Stimulated activated CD4-positive, alpha-beta T cell treated with anti-CD3 and anti-CD28 coated beads, Interleukin-1b, Interleukin-23, amount 100 ng/mL, for 1 hour (primary cell): ENCODE measurements at places on chromosomes 11 and 22.

GRCh38 chr11:587978-588380, 11.7 kb downstream of the PHRF1 start:
- peak; percentile 20 for DNase-seq

DNA sequence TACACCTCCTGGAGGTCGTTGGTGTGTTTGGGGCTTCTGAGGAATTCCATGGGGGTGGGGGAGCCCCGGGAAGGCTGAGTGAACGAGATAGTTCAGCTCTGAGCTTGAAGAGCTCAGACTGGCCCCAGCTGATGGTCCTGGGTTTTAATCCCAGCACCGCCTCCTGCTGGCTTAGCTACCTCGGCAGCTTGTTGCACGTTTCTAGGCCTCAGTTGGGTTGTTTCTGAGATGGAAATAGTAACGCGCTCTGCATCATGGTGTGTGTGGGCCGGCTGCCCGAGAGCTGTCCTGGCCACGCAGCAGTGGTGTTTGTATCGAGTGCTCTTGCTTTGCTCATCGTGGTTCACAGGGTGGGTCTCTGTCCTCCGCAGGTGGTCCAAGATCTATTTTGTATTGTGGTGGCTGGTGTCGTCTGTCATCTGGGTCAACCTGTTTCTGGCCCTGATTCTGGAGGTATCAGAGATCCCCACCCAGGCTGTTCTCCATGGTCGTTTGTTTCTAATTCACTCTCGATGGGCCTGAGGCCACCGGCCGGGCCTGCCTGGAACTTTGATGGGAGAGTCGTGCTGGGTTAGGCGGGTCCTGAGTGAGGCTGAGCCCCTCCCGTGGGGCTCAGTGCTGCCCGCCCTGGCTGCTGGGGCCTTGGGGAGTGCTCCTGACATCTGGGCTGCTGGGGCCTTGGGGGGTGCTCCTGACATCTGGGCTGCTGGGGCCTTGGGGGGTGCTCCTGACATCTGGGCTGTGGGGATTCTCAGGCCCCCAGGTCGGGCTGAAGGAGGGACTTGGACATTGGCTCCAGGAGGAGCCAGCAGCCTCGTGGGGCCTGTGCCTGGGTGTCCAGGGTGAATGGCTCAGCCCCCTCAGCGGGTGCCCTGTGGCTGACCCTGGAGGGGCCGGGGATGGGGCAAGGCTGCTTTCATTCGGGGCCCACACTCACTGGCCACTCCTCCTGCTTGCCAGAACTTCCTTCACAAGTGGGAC, 37.7 kb downstream of the TPCN2 start:
- DNase-seq = no peak

- DNase-seq = peak; percentile 65
Measured at GRCh38 chr11:122743949-122744348, 88.4 kb downstream of the UBASH3B start.

DNA sequence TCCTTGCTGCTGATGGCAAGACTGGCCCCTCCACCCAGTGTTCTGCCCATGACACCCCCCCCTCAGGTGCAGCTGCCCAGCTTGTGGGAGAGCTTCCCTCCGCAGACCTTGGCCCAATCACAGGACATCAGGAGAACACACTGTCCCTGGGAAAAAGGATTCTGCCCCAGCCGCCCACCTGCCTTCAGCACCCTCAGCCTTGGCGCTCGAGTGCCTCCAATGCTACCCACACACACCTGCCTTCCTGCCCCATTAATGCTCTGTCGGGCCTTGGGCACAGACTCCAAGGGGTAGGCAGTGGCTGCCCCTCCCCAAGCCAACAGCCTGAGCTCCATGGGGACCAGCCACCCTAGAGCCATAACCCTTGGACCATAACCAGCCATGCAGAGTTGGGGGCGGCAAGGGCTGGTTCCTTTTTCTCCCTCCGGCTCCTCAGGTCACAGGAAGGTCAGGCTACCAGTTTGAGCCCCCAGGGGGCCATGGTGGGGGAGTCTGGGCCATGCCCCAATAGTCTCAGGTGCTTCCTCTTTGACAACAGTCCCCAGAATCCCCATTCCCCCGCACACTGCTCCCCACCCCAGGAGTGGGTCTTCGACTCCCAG, 1.3 kb upstream of the ZNF70 start:
- no peak for DNase-seq

DNA sequence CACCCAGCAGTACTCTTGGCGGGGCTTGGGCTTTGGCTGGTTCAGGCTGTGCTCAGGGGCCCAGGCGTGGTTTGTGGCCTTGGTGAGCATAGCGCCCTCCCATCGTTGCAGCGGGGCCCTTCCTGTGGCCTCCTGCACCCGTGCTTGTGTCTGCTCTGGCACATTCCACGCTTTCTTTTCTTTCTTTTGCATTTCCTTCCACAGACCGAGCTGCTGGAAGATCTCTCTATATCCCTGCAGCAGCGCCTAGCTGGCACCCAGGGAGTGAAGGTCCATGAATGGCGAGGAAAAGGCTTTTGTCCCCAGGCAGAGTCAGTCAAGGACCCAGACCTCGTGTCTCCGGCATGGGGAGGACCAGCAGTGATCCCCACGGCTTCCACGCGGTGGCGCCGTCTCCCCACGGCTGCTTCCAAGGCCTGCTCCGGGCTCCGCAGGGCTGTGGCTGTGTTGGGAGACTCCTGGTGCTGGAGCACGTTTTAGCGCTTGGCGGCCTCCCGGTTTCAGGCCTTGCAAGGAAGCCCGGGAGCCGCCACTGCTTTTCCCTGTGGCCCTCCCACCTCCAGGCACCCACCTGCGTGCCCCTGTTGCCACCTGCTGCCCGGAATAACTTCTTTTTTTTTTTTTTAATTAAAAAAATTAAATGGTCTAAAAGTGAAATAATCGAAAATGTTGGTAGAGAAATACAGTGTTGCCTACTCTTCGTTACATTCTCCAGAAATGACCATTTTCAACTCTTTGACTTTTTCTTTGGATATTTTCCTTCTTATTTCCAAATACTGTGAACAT, 28.5 kb downstream of the GLB1L2 start:
- DNase-seq = peak; percentile 39

GRCh38 chr22:40414311-40414710, 43.9 kb downstream of the SGSM3 start:
- no peak for DNase-seq

DNA sequence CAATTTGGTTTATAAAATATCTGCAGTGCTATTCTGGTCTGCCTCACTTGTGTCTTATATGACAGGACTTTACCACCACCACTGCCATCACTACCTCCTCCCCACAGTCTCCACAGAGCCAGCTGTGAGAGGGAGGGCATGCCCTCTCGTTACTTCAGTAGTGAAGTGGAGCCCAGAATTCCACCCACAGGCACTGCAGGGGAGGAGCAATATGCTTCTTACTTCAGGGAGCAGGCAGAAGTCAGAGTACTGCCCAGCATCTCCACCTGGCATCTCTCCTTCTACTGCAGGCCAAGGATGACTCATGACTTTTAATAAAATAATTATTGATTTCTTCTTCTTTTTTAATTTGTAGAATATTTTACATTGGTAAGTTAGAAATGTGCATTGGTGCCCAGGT, 255.5 kb downstream of the DYNC2H1 start:
- DNase-seq = no peak

GRCh38 chr11:115377882-115378296, 126.3 kb downstream of the CADM1 start:
- no peak for DNase-seq

GRCh38 chr11:86438685-86439084, 64.0 kb downstream of the CCDC81 start:
- no peak for DNase-seq

DNA sequence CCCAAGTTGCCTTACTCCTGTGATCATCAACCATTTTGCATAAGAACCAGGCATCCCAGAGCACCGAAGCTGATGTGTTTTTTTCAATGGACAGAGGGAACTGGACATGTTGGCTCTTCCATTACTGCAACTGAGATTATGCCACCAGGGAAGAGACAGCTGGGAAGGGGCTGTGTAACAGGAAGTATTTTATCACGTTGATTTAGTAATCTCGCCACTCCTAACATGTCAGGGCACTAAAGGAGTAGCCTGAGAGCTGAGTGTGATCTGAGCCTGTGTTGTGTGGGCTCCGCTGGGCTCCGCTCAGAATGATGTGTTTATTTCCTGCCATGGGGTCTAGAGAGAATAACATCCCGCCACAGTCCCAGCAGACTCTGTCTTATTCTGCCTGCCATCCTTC, 165.4 kb downstream of the GRIK4 start:
- DNase-seq = no peak

DNA sequence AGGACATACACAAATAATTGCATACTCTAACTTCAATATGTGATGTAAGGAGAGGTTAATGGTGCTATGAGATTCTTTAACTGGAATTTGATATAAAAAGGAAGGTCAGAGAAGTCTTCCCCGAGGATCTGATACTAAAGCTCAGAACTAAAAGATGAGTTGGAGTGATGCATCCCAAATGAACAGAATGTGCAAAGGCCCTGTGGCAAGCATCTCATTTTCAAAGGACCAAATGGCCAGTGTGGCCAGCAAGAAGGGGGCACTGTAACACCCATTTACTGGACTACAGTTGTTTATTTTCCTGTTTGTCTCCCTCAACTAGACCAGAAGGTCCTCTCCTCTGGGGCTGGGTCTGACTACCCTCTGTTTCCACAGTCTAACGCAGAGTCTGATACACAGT, 114.9 kb upstream of the ASPHD2 start:
- no peak for DNase-seq

DNA sequence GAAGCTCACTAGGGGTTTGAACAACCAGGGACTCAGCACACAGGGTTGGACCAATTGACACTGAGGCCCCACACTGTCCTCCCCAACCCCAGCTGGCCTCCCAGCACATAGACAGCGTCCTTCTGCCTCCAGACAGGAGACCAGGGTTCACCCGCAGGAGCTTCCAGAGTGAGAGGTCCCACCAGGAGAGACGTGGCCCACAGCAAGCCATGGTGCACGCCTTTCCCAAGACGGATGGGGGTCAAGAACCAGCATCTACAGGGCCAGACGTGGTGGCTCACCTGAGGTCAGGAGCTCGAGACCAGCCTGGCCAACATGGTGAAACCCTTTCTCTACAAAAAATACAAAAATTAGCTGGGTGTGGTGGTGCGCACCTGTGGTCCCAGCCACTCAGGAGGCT, 12.1 kb upstream of the SIGIRR start:
- DNase-seq = no peak

DNA sequence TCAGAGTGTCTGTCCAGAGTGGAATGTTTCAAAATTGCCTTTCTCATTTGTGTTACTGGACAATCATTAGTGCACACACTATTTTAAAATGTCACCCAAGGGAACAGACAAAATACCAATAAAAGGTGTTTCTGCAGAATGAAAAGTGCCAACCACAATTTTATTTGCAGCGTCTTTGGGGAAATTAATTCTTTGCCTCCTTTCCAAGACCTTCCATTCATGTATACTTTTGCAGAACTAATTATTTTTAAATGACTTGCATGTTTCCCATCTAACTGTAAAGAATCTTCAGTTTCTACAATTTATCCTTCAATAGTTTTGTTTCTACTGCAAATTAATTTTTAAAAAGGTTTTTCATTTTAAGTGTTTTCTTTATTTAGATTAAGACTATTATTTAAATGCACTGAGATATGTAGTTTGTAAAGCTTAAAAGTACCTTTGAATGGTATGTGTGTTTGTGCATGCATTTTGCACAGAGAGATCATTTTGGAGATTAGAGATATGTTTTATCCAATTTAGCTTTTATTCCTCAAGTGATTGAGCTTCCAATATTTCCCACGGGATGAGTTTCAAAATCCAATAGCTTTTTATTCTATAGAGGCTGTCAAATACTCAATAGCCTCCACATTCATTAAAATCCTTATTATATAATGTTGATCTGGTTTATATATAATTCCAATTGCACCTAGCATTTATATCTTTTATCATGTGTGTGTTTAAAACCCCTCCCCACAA, 1235.7 kb downstream of the LRRC4C start:
- DNase-seq = no peak

DNA sequence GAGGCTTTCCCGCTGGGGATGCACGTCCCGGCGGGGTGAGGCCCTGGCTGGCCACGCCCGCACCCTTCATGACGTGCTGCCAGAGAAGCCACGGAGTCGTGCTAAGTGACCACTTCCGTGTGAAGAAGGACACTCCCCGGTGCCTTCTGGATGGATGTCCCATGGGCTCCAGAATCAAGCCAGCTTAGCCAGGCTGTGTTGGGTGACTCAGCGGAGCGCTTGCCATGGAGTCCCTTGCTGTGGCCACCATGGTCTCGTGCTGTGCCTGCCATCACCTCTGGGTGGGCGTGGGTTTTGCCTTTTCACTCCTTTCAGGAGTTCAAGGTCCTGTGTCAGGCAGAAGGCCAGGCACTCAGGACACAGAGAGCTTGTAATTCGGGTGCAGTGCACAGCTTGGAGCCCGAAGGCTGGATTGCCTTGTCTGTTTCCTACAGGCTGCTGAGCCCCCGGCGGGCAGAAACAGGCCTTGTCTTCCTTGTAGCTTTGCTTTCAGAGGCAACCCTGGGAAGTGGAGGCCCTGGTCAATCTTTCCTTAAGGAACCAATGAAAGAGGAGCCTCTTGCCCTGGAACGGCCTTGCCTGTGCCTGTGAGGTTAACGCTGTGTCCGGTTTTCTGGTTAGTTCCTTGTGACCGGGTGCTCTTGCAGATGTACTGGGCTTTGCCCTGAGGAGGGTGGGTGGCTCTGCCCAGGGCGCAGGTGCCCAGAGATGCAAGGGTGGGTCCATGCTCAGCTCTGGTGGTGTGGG, 268.6 kb downstream of the TBC1D22A start:
- no peak for DNase-seq

- DNase-seq = no peak
Measured at GRCh38 chr22:38786631-38787030, 7.3 kb downstream of the DNAL4 start.

GRCh38 chr11:58254936-58255335, 13.1 kb downstream of the OR10W1 start:
- DNase-seq = no peak

- DNase-seq = no peak
Measured at GRCh38 chr11:132549001-132549400, 983.3 kb downstream of the OPCML start.

- DNase-seq = no peak
Measured at GRCh38 chr11:69355959-69356702, 62.2 kb downstream of the MYEOV start.

DNA sequence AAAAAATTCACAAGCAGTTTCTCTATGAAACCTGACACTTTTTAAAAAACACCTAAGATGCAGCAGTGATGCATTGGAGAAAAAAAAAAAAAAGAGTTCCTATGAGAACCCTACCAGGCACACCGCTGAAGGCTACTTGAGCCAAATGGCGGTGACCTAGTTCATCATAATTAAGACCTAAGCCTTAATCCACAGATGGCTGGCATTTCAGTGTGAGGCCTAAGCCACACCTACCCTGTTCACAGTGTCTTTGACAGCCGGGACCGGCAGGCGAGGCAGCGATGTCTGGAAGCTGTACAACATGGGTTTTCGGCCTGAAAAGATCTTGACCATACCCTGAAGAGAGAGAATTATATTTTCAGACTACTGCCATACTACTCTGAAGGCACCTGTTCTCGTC, 38.0 kb downstream of the CPT1A start:
- DNase-seq = no peak

GRCh38 chr22:28241656-28242290, 322.7 kb upstream of the PITPNB start:
- DNase-seq = no peak

GRCh38 chr11:68390315-68390714, 70.2 kb upstream of the PPP6R3 start:
- DNase-seq = no peak
